ENCODE measurements at places on chromosomes 5 and 9.

DNA sequence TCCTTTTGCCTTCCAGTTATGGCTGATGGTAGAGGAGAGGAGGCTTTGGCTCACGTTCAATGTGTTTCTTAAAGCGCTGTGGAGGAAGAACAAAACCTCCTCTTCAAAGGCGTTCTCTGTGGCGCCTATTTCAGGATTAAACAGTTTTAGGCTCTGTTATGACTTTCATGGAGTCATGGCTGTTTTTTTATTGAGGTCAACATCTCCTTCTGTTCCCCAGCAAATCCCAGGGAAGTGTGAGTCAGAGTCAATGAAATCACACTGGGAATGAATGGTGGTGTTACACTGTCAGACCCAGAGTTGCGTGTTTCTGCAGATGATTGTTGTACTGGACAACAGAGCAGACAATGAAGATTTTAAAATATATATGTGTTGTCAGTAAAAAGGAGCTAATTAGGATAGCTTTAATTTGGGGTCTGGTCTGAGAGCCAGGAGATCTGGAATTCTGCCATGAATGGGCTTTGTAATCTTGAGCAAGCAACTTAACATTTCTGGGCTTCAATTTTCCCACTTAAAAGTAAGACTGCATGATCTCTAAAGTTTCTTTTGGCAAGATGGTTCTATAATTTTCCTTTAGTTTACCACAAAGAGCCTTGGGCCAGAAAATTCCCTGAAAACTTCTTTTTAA lies 240.7 kb downstream of the CSNK1G3 start:
- no peak for DNase-seq

DNA sequence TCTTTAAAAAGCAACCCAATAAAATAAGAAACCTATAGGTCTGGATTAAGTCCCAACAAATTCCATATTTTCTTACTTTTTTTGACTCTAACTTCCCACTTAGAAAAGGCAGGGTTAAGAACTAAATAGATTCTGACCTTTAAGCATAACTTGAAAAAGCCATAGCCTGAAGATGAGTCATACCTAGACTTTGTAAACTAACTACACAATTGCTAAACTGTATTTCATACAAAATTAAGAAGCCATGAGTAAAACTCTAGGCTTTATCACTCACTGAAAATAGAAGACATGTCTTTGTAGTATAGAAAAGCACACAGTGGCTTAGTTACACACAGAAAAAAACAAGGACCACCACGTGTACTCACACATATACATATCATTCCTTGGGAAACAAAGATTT lies 51.5 kb downstream of the MLLT3 start:
- no peak for DNase-seq

DNA sequence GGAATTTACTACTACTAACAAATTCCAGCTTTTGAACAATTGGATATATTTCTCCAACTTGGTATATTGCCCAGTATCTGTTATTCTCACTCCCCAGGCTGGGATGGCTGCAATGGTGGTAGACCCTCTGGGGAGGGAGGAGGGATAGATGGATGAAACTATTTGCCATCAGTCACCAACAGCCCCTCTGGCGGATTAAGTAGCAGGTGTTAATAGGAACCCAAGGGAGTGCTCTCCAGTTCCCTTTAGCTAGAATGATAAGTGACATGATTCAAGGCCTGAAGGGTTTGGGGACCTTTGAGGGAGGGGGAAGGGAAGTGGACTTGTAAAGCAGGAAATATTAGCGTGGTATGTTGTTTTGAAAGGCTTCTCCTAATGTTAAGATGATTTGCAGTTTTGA lies 824.0 kb upstream of the ARRDC3 start:
- no peak for DNase-seq

GRCh38 chr9:27785714-27786100 lies 212.4 kb upstream of the C9orf72 start:
- no peak for DNase-seq

DNA sequence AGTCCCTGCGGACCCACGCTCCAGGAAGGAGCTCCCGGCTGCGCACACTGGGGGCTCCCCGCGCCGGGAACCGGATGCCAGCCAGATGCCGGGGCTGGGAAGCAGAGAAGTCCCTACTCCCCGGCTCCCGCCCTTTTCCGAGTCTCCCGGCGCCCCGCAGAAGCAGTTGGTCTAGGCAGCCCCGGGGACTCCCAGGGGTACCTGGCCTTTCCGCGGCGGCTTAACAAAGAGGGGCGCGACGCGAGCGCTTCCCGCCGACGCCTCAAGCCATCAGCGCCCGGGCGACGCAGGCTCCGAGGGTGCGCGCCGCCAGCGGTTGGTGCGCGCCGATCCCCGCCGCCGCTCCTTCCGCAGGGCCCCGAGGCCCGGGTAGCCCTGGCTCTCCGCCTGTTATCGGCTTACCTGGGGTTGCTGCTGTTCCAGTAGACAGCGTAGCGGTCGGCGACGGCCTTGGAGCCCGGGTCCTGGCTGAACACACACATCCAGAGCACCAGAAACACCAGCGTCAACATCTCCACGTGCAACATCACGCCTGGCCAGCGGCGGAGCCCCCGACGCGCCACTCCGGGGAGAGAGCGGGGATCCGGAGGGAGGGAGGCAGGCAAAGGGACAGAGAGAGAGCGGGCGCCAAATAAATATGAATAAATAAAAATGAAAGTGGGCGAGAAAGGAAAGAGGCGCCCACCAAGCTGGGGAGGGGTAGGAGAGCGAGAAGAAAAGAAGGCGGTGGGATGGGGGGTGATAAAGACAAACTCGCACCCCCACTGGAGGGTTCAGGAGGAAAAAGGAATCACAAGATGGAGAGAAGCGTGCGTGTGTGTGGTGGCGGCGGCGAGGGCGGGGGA lies 428 bp downstream of the EFNA5 start:
- no peak for DNase-seq
